Spleen (tissue), 13 donors: ENCODE measurements at places on chromosomes 4 and X. TPM values are rescaled to one million over a fixed set of nuclear protein-coding genes. Genes with fewer than 3 reads are reported as not detected.

Gene CSAG1
- total RNA-seq, result not detected

Gene ACSL1
- total RNA-seq, result 106 TPM

Gene IL3RA
- 5.4 TPM for total RNA-seq

DNA sequence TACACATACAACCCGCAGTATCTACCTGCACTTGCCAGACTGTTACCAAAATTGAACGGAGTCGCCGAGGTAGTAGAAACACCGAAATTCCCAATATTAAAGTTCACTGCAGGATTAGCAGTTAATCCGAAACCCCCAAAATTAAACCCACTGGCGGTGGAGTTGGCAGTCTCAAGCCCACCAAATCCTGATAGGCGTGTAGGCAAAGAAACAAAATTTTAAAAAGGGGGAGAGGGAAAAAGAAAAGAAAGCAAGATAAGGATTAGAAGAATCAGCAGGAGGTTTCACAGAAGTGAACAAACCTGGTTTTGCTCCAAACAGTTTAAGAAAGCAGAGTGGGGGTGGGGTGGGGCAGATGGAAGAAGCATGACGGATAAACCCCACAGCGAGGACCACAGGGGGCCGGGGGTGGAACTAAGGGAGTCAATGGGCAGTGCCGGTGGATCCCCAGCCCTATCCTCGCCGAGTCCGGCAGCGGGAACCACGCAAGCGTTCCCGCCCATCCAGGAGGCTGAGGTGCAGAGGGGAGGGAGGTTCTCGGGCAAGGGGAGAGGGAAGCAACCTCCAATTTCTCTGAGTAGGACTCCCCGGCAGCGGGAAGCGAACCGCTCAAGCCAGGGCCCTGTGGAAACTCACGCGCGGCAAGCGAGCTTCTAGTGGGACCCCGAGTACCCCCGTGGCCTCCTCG lies 599 bp downstream of the NUP54 start:
- no peak for DNase-seq

- no peak for DNase-seq
These were observed 25.8 kb upstream of the DYNLT3 start for GRCh38 chrX:37873220-37873619.

DNA sequence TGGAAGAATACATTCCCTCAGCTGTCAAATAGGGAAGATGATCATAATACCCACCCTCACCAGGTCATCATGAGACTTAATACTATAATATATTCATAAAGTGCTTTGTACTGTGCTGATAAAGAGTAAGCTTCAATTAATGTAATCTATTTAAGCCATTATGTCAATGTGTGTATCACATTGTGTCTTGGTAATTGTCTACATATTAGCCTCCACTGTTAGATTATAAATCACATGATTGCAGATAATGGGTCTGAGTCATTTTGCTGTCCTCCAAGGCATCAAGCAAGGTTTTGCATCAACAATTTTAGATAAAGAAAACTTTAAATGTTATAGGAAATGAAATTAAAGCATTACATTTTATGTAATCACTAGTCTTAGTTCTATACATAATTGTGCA lies 45.2 kb upstream of the CEP135 start:
- DNase-seq, result no peak

Gene OCIAD2
- total RNA-seq, result 20.3 TPM

GRCh38 chr4:3016961-3017360 lies 53.6 kb downstream of the GRK4 start:
- no peak for DNase-seq

DNA sequence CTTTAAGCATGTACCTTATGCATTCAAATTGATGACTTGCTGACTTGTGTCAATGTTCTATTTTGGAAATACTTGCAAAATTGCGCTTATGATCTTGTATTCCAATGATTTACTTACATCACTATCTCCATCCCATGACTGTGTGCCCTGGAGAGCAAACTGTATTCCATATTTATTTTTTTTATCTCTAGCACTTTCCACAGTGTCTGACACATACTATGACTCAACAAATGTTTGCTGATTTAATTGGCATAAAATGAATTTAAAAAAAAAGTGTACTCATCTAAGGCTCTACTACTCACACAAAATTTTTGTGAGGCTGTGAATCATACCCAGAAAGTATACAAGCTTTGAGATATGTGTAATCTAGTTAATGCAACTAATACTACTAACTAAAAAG lies 1066.8 kb upstream of the ADGRL3 start:
- DNase-seq, result no peak

Gene PRDM8
- total RNA-seq, result 2.7 TPM

DNA sequence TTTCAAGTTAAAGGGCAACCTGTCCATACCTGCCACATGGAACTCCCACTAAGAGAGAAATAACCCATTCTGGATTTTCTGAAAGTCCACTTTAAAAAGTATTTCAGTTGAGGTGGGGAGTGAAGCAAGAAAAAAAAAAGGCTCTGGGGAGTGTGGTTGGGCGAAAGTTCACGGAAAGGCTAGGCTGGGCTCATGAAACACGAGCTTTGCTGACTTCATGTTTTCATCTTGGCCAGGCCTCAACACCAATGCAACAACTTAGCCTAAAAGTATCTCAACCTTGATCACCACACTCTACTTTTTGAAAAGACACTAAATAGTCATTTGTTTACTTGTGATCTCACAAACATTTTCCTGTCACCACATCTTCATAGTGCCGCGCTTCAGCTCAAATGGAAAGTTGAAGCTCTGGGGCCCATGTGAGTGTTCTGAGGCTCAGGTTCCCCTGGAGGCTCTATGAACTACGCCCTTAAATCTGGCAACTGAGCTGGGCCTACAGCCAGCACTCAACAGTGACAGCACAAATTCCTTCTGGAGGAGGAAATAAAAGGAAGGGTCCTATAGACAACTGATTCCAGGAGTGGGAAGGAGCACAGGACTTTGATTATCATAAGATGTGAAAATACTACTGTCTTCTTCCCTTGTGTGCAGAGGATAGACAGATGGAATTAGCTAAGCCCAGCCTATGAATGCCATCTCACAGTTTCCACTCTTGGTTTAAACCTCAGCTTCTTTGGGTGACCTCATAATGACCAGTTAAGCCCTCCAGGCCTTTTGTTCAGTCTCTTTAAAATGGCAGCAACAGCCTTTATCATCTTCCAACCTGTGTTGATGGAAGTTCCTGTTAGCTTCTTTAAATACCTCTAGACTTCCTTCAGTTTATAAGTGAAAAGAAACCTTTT lies 5.1 kb downstream of the CD40LG start:
- DNase-seq, result no peak

DNA sequence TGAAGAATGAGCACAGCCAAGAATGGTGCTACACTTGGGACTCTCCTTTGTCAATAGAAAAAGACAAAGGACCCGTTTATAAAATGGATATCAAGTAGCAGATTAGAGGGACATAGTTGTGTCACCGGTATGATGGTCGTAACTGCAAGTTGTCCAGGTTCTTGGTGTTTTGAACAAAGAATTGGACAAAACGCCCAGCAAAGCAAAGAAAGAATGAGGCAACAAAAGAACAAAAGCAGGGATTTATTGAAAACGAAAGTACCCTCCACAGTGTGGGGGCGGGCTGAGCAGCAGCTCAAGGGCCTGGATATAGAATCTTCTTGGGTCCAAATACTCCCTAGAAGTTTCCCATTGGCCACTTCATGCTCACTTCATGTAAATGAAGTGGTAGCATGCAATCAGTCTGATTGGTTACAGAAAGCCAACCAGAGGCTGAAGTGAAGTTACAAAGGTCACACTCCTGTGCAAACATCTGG lies 54.7 kb downstream of the SHROOM3 start:
- no peak for DNase-seq

GRCh38 chr4:133484287-133484686 lies 335.2 kb downstream of the PCDH10 start:
- no peak for DNase-seq

GRCh38 chr4:6282314-6282771 lies 12.7 kb downstream of the WFS1 start:
- DNase-seq, result no peak

Gene KLHL4
- total RNA-seq, result 3.5 TPM

- no peak for DNase-seq
These were observed 208.2 kb downstream of the APBB2 start for GRCh38 chr4:41006141-41006540.
